ENCODE measurements at places on chromosomes 11 and 22.

DNA sequence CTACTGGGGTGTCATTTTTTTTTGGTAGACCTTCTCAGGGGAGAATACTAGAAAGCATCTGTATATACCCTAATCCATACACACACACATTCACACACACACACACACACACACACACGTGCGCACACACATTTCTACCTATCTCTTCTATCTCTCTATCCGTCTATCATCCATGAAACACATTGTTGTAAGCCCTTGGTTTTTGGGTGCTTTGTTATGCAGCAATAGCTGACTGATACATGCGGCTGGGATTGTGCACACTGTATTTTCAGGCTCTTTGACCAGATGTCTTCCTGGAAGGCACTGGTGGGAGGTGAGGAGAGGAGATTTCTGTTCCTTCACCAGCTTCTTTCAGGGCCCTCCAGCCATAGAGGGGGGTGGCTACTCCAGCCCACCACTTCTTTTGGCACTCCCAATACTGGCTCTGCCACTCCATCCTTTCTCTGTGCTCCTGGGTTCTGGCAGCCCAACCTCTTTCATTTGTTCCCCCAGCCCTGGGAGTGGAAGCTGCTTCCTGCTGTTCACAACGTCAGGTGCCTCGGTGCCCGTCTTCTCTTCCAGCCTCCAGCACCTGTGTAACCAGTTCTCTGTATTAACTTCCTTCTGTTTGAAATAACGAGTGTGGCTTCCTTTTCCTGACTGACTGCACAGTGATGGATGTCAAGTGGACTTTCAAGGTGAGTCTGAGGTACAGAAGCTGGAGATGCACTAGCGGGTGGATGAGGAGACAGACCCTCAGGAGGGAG lies 12.4 kb upstream of the MUC2 start:
- no peak for DNase-seq

GRCh38 chr11:101880222-101880621 lies 34.6 kb upstream of the CEP126 start:
- DNase-seq, result no peak

GRCh38 chr11:44524751-44525201 lies 40.7 kb upstream of the CD82 start:
- DNase-seq, result no peak

- DNase-seq, result no peak
These were observed 44.9 kb upstream of the TENM4 start for GRCh38 chr11:79485694-79486093.

DNA sequence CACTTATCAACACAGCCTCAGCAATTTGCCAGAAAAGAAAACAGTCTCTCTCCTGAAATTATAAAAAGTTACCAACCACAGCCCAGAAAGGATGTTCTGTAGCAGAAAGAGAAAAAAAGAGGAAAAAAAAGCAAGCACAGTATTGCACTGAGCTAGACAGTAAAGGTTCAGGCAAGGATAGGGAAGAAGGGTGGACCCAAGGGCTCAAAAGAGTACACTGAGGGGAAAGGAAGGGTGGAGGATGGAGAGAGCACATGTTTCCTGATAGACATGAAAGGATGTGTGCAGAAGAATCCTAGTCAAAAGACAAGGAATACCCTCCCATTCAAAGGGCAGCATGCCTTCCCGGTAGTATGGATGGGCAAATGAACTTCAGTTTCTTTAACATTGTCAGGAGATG lies 59.1 kb downstream of the RRAS2 start:
- no peak for DNase-seq

- DNase-seq, result no peak
These were observed 64.7 kb downstream of the MPPED2 start for GRCh38 chr11:30521297-30522071.

DNA sequence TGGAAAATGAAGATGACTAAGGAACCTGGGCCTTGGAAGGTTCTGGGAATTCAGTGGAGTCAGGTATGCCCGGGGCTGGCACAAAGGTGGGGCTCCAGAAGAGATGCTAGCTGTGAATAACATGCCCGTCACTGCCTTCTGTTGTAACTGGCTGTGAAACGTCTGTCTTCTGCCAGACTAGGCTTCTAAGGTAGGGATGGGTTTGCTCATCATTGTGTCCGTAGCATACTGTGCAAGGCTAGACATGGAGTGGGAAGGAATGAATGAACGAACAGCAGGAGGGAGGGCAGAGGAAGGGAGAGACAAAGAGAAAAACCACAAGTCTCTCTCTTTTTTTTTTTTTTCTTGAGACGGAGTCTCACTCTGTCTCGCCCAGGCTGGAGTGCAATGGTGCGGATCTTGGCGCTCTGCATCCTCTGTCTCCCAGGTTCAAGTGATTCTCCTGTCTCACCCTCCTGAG lies 327.4 kb downstream of the MN1 start:
- DNase-seq, result no peak

DNA sequence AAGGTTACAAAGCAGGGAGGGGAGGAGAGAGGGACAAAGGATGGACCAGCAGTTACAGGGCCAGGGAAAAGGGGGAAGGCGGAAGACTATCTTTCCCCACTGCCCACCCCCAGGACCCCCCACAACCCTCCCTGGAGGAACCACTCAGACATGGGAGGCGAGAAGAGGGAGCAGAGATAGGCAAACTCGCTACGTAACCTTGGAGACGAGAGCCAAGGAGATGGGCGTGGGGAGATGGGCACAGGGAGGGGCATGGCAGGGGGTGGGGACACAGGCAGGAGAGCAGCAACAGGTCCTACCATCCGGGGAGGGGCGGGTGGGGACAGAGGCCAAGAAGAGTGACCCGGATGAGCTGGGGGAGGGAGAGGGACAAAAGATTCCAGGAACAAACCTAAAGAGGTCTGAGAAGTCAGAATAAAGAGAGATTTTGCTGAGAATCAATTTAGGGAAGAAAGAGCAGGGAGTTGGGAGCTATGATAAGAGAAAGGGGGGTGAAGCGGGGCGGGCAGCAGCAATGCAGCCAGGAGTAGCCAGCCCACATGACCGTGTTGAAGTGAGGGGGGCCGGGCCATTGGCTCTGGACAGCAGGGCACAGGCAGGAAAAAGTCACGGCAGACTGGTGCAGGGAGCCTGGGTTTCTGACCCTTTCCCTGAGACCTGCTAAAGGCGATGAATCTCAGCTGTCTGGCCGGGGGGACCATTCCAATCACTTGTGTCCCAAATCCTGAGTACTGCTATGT lies 128.4 kb downstream of the BUD13 start:
- DNase-seq, result no peak

- no peak for DNase-seq
These were observed 14.5 kb upstream of the CYTH4 start for GRCh38 chr22:37267661-37268413.

GRCh38 chr22:30015229-30015797 lies 65.0 kb upstream of the HORMAD2 start:
- DNase-seq, result no peak

GRCh38 chr11:118343981-118344515 lies at the start of gene CD3G:
TSS of gene CD3G (plus strand) at chr11:118344344. CDS start at chr11:118344424, 80 bp downstream.
- DNase-seq, result peak; percentile 54

DNA sequence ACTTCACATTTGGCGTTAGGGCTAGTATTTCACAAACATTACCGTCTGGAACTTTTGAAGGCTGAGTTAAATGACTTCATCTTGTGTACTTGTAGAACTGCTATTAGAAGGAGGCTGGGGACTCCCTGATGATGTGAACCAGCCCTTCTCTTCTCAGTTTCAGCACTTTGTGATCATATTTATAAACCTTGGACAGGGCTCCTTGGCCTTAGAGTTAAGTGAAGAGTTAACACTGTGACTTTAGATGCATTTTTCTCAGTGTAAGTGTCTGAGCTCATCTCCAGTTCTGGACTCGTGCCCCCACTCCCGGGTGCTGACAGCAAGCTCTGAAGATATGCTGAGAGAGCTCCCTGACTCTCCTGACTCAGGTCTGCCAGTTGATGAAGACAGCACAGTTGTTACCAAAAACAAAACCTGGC lies 8.4 kb downstream of the MIAT start:
- DNase-seq, result no peak

DNA sequence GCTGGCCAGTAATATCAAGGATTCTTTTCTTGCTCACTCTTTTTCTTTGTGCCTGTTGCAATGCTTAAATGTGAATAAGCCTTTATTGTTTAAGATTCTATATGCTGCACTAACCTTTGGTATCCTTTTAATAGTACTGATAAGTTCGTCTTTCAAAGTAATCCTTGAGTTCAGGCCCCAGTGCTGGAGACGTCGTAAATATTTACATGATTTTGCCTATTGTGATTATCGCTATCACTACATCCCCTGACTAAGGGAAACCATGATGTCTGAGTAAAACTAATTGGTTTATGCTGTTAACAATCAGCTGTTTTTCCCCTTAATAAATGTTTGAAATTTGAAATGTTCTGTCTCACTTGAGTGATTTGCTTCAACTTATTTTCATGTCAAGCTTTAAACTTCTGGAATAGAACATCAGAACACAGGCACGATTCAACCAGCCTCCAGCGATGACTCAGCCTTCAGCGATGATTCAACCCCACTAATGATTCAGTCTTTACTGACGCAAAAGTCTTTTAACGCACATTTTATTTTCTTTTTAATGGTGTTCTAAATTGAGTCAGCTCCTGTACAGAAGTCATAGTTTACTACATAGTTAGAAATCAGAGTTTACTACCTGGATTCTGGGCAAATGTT lies 3.9 kb downstream of the HTATIP2 start:
- DNase-seq, result peak; percentile 55

DNA sequence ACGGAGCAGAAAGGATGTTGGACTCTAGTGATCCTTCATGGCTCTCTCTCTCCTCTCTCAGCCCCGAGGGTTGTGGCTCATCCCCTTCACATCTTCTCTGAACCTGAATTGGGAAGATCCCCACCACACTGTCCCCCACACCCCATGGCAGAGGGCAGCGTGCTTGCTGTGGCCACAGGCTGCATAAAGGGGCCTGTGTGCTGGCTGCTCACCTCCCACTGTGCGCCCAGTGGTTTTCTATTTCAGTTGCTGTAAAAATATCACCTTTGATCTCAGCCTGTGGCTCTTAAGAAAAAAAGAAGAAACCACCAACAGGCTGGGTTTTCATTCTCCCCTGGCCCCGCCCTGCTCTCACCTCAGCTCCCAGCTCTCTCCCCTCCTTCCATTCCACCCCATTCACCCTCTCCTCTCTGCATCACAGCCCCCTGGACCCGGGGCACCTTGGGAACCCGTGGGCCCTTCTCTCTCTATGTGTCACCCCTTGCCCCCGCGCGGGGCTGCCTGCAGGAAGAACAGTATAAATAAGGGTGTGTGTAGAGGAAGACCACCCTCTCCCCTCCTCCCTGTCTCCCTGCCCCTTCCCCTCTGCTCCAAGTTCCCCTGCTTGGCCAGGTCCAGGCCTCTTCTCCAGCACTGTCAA lies 25.8 kb upstream of the WNT11 start:
- DNase-seq, result no peak

DNA sequence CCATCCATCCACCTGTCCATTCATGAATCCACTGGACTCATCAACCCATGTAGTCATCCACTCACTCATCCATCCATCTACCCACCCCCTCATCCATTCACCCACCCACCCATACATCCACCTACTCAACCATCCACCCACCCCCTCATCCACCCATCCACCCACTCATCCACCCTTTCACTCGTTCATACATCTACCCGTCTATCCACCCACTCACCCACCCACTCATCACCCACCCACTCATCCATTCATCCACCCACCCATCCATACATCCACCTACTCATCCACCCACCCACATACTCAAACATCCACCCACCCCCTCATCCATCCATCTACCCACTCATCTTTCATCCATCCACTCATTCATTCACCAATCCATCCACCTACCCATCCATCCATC lies 37.7 kb downstream of the RTL6 start:
- DNase-seq, result no peak

DNA sequence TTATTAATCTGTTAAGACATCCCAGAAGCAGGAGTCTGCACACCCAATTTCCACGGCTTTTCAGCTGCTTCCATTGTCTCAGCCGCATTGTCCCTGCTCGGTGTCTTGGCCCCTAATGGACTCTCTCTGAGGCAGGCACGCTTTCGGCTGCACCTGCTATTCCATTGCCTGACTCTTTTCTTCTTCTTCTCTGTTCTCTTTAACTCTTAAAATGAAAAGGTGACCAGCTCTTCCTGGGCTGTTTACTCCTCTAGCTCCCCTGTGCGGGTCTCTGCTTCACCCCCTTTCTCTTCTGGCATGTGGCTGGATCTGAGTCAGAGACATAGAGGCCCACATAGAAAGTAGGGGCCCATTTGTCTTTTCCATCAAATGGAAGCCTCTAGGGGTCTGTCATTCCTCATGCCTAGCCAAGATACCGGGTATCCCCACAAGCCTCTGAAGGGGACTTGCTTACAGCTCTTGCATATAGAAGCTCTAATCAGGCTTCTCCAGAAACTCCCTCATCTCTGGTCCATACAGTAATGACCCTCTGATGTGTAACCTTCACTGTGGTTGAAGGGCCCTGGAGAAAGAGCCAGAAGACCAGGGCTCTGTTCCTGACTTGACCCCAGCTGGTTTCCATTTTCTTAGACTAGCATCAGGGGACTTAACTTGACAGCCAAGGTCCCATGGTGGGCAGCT lies 243.9 kb downstream of the ST3GAL4 start:
- no peak for DNase-seq

GRCh38 chr11:13384908-13385640 lies 77.9 kb downstream of the BTBD10 start:
- no peak for DNase-seq

- no peak for DNase-seq
These were observed 50.8 kb downstream of the NTM start for GRCh38 chr11:131421066-131421855.

GRCh38 chr11:100419518-100419917 lies 267.6 kb upstream of the ARHGAP42 start:
- DNase-seq, result no peak

- no peak for DNase-seq
These were observed 7.2 kb downstream of the LYVE1 start for GRCh38 chr11:10561043-10561818.

DNA sequence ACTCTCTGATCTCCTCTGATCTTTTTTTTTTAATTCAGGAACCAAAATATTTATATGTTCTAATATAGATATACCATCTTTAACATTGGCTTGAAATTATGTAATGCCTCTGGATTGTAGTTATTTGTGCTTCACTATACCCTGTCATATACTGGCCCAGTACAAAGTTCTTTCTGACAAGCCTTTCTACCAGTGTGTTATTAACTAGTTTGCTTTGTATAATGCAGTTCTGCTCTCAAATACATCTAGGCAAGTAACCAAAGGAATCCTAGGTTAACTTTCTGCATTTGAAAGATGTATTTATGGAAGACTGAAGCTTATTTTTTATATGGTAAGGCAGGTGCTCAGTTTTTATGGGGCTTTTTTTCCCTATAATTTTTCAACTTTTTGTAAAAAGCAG lies 36.1 kb downstream of the ARHGEF12 start:
- no peak for DNase-seq

Data from activated CD4-positive, alpha-beta T cell treated with anti-CD3 and anti-CD28 coated beads for 24 hours (primary cell).